ENCODE measurements at places on chromosomes 6 and 20.

GRCh38 chr6:156865019-156865629 is 87.9 kb downstream of the ARID1B start:
- no peak for DNase-seq

DNA sequence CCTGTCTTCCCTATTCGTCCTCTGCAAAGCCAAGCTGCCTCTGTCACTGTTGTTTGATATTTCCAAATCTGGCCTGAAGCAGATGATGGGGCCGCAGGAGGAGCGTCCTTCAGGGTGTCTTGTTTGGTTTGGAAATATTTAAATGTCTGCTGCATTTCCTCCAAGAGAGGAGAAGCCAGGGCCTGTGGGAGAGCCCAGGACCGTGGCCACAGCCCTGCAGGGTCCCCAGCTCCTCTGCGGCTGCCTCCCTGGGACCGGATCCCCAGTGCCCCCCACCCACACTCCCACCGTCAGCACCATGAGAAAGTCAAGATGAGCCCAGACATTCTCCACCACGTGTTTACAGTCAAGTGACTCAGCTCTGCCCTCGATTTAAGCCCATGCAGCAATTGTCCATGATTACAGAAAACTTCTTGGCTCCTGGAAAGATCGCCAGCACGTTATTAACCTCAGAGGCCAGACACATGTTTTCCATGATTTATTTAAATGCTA is 18.2 kb downstream of the FOXF2 start:
- no peak for DNase-seq

DNA sequence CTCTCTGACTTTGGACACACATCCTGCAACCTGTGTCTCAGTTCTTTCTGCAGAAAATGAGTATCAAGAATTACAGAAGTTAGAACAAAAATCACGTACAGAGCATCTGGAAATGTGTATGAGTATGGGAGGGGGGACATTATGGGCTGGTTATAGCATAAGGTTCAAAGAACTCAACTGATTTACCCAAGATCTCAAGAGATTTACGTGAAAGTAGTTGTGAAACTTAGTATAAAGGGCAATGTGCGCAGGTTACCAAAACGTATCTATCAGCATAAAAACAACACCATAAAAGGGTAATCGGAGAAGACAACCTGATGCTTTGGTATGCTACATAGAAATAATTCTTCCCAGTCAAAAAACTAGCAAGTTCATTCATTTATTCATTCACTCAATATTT is 15.6 kb upstream of the DST start:
- DNase-seq = no peak

GRCh38 chr6:30837870-30838269 is 46.4 kb upstream of the DDR1 start:
- DNase-seq = no peak

GRCh38 chr6:136723780-136724179 is 68.5 kb downstream of the MAP3K5 start:
- no peak for DNase-seq

DNA sequence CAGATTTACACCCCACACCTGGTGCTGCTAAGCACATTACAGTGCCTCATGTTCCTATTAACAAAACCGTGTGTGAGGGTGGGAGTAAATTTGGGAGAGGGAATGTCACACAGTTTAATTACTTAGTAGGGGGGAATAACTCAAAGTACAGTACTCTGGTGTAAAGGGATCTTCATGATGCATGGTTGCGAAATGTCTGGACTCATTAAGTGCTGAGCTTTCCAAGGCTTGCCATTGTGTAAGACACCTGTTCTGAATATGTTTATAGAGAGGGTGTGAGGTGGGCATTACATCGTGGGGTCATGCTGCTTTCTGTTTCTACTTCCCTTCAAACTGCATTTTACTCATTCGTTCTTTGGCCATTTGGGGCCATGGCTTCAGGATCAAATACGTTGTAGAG is 181.2 kb downstream of the ADGRG6 start:
- no peak for DNase-seq

DNA sequence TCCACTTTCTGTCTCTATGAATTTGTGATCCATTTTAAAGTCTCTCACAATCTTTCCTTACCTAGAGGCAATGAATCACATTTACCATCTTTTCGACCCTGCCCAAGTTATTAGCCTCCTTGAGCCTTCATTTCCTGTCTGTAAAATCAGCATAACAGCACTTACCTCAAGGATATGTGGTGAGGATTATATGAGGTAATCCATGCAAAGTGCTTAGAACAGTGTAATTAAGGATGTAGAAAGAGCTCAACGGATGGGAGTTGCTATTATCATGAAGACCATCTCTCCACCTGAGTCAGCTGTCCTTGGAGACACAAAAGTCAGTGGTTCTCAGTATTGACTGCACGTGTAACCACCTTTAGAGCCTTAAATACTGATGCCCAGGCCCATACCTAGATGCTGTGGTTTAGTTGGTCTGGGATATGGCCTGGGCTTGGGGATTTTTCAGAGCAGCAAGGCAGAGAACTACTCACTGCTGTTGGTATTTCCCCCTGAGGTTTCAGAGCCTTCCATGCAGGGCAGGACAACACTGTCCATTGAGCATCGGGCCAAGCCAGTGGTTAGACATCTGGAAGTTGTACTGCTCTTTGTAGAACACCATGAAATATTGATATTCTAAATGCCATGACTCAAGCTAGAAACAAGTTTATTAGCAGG is 55.8 kb downstream of the LYRM2 start:
- no peak for DNase-seq

DNA sequence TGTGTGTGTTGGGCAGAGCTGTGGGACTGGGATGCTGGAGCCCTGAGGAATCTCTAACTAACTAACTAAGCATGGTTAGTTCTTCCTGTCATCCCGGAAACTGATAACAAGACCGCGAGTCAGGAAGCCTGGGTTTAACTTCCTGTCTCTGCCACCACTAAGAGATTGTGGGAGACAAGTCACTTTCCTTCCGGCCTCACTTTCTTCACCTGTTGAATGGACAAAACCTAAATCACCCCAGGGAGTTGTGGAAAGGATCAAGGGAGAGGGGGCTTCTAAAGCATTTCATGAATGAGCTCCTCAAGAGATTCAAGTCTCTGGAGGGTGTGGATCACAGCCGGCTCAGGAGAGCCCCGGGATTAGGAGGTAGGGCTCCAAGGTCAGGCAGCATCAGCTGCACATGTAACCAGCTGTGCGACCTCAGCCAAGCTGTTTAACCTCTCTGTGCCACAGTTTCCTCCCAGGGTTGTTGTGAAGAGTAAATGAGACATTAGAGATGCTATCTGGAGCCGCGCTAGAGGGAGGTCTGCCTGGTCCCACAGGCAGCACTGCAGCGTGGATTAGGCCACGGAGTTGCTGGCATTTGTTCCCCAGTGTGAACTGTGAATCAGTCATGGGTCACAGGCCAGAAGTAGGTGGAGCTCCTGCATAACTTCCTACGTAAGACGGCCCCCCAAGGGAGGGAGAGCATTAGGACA is 105.1 kb downstream of the TOX2 start:
- no peak for DNase-seq

DNA sequence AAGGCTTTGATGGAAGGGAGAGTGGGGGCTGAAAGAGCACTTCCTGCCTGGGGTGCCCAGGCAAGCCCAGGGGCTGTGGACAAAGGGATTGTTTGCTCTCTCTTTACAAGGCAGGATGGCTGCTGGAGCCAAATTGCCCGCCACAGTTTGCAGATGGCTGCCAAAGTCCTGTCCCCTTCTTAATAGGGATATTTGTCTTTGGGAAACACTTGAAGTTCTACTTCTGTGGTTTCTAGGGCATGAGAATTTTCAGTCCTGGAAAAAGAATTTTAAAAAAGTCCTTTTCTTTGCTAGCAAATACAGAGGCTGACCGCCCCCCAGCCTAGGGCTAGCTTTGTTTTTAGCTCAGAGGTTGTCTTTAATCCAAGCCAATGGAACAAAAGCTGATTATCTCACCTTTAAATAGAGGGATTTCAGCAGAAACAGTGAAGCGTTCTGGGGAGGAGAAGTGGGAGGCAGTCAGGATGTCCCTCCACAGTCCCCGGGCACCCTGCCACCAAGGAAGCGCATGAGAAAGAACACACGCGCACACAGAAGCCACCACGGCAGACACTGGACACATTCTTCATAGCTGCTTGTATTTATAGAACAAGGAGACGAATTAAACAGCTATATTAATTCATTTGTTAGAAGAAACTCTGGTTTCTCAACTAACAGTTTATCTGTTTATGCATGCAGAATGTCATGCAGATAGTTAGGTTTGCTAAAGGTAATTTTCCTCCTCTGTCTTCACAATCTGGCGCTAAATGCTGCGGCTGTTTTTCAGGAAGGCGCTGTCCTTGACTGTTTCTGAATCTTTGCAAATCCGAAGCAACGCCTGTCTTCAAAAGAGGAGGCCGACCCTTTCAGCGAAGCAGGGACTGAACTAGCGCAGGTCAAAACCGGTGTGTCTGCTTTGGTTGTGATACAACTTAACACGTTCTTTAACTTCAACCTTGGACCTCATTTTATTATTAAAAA is 736.9 kb downstream of the QKI start:
- peak; percentile 44 for DNase-seq

DNA sequence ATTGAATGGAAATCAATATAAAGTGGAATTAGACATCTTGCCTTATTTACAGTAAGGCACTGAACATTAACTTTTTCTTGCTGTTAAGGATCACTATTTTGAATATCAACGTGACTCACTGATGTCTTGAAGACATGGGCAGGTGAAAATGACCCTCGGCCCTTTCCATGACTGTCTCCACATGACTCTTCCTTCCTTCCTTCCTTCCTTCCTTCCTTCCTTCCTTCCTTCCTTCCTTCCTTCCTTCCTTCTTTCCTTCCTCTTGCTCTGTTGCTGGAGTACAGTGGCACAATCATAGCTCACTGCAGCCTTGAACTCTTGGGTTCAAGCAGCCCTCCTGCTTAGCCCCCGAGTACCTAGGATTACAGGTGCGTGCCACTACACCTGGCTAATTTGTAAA is 52.2 kb upstream of the TOX2 start:
- DNase-seq = no peak

DNA sequence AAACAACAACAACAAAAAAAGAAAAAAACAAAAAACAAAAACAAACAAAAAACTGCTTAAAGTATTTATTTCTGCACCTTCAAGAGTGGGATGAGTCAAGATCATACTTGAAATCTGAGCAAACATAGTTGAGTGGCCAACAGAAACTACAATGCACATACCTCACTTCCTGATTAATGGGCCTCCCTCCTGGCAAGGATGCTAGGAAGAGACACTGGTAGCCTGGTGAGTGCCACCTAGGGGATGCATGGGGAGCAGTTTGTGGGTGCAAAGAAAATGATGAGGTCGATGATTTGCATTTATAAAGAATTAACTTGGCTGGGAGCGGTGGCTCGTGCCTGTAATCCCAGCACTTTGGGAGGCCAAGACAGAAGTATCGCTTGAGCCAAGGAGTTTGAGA is 808.1 kb downstream of the MAFB start:
- DNase-seq = no peak

GRCh38 chr20:709991-710779 is 34.6 kb upstream of the SCRT2 start:
- DNase-seq = no peak

DNA sequence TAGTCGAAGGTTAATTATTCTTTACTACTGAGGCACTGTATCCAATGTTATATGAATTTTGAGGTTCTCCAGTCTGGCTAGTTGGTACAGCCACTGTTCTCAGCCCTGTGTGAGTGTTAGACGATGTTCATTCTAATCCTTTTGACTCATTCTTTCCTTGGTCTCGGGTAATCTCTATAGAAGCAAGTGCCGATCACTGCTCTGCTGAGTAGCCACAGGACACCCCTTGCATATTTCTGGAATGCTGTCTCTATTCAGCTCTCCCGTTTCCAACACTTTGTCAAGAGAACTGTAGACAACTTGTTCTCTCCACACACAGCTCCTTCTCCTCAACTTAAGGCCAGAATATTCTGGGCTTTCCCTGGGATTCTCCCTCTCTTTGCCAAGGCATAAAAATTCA is 42.4 kb upstream of the PLCB1 start:
- no peak for DNase-seq

GRCh38 chr6:139409026-139409425 is 34.6 kb upstream of the CITED2 start:
- peak; percentile 93 for DNase-seq

DNA sequence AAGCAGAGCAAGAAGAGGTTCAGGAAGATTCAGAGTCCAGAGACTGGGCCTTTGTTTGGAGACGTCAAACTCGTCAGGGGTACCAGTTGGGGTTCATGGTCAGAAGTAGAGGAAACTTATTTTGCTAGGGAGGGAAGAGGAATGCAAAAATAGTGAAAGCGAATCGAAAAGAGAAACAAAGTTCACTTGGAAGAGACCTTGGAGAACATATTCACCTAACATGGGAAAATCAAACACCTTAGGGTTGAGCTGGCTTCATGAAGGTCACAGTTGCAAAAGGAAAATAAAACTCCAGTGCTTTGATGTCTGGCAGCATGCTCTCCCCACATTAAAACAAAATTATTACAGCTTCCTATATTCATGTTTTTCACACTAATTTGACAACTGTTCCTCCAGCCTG is 440.4 kb downstream of the EPM2A start:
- no peak for DNase-seq

DNA sequence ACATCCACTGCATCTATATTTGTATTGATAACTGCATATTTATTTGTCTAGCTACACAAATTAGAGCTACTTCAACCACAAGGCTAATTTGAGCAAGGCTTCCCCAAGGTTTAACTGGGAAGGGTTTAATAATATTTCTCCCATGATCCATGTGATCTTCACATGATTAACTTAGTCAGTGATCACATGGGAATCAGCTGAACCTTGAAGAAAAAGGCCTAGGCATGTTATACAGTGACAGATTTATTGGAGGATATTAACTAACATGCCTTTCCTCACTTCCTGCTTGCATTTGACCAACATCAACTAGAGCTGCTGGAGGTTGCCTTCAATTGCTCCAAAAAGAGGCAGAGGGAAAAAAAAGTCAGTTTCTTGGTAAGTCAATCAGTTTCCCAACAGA is 417.0 kb downstream of the HAO1 start:
- DNase-seq = no peak

GRCh38 chr20:20950620-20951019 is 155.5 kb downstream of the LINC00237 start:
- DNase-seq = no peak

DNA sequence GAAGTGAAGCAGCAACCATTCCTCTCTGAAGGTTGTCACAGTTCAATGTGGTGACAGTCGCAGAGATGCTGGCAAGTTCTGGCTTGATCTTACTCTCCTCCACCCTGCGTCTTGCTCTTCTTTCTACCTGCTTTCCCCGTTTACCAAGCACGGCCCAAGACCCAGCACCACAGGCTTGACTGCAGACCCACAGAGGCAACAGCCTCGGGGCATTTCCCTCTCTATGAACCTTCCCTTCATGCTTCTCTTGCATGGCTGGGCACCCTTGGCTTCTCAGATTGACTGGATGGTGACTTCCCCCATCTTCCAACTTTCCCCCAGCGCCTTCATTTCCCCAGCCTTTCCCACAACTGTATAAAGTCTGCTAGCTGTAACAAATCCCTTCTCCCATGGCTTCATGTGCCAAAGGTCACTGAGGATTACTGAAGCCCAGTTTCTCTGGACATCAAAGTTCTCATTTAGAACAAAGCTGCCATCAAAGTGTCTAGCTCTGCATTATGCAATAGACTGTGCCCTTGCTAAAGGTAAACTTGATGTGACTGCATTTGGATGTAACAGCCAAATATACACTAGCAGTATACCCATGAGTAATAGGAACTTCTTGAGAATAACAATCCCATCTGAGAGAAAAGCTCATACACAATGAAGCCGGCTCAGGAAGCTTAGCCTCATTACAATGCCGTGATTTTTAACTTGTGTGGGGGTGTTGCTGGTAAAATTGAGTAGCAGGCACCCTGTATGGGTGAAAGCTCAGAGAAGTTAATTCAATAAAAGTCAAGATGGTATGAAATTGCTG is 723.1 kb upstream of the FLRT3 start:
- no peak for DNase-seq

Measured in astrocyte of the cerebellum (primary cell).